ENCODE measurements at places on chromosomes 5 and 9.

DNA sequence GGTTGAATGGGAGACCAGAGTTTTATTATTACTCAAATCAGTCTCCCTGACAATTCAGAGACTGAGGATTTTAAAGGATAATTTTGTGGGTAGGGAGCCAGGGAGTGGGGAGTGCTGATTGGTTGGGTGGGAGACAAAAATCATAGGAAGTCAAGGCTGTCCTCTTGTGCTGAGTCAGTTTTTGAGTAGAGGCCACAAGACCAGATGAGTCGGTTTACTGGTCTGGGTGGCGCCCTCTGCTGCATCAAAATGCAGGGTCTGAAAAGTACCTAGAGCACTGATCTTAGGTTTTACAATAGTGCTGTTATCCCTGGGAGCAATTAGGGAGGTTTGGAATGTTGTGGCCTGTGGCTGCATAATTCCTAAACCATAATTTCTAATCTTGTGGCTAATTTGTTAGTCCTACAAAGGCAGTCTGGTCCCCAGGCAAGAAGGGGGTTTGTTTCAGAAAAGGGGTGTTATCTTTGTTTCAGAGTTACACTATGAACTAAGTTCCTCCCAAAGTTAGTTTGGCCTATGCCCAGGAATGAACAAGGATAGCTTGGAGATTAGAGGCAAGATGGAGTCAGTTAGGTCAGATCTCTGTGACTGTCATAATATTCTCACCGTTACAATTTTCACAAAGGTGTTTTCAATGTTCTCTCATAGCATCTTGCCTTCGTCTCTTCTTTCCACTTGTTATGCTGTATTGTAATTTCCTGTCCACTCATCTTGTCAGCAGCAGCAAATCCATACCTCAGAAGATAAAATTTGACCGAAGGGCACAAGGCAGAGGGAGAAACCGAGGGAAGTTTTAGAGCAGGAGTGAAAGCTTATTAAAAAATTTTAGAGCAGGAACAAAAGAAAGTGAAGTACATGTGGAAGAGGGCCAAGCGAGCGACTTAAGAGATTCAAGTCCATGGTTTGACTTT, 59.2 kb upstream of the CLINT1 start:
- peak; percentile 49 for DNase-seq

GRCh38 chr9:72807765-72808445, 144.9 kb downstream of the ALDH1A1 start:
- no peak for DNase-seq

DNA sequence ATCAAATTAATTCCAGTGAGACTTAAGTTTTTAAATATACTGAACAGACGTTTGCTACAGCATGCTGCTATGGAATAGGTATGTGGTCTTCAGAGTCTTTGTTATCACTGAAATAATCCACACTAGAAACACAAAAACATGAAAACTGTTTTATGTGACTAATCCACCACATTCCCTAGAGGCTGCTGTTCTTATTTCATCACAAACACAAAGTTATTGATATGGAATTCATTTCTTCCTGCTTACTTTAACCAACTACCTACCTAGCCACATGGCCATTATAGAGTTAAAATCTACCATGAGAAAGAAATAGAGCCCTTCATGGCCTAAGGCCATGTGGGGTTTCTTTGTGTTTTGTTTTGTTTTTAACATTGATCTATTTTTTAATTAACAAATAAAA, 232.3 kb upstream of the PTGER4 start:
- no peak for DNase-seq

DNA sequence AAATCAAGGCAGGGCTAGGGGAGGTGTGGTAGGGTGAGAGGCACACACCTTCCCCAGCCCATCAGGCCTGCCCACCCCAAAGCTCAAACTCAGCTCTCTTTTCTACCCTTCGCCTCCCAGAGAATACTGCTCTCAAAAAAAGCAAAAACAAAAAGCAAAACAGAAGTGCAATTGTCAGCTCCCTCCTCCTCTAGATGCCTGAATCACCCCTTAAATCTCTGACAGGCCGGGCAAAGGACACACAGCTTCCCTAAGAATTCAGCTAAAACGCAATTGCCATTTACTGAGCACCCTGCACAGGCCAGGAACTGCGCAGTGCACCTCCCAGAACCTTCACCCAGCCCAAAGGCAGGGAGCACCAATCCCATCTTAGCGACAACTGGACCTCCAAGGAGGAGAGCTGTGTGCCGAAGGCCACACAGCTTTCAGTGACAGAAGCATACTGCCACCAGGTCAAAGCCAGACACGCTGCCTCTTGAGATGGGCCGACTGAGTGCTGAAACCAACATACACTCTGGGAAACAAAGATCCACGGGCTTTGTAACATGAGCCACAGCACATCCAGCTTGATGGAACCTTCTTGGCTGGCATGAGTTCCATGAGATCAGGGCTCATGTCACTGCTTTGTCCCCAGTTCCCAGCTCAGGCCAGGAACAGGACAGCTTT, 53.4 kb upstream of the STXBP1 start:
- no peak for DNase-seq

- no peak for DNase-seq
These were observed 13.9 kb downstream of the REXO4 start for GRCh38 chr9:133403766-133404453.

DNA sequence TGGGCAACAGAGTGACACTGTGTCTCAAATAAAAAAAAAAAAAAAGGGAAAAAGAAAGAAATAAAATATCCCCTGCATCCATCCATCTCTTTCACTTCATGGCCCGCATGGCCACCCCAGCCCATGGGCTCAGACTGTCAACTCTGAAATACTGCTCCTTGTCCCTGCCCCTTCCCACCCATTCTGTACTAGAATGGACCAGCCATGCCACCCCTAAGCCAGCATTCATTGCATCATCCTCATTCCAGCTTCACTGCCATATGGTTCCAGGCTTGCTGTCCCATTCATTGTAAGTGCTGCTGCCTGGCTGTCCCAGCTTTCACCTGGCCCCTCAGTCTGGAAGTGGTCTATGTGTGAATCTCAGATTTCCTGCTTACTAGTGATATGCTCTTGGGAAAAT, 46.2 kb downstream of the SPRY4 start:
- DNase-seq, result no peak

DNA sequence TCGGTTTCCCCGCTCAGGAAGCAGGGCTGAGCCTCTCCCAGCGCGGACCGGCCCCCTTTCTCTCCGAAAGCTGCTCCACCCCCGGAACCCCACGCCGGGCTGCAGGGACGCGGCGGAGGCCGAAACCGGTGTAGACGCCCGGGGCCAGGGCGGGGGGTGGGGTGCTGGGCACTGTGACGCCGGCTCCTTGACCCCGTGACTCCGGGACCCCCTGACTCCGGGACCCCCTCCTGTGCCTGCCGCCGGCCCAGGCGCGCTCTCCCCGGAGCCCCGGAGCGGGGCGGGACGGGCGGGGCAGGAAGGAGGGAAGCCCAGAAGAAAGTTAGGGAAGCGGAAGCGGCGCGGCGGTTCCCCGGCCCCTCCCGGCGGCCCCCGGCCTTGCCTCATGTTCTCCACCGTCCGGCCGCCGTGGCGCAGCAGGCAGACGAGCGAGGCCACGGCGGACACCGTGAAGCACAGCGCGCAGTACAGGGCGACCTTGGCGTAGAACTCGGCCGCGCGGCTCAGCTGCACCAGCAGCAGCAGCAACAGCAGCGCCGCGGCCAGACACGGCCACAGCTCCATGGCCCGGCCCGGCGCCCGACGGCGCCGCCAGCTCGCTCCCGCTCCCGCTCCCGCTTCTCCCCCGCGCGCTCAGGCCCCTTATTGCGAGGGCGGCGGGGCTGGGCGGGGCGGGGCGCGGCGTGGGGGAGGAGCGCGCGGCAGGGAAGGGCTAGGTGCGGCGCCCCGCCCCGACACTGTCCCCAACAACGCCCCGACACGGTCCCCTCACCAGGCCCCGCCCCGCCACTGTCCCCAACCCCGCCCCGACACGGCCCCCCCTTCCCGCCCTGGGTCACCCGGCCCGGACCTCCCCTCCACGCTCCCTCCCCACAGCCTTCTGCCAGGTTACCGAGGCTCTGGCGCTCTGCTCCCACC, at the start of gene AGPAT2:
AGPAT2 (minus strand) TSS at position 664 of the 918 bp plus-strand sequence; CDS start at position 564, 100 bp downstream.
- DNase-seq, result peak; percentile 68

GRCh38 chr9:108149326-108149725, 659.8 kb upstream of the KLF4 start:
- no peak for DNase-seq

DNA sequence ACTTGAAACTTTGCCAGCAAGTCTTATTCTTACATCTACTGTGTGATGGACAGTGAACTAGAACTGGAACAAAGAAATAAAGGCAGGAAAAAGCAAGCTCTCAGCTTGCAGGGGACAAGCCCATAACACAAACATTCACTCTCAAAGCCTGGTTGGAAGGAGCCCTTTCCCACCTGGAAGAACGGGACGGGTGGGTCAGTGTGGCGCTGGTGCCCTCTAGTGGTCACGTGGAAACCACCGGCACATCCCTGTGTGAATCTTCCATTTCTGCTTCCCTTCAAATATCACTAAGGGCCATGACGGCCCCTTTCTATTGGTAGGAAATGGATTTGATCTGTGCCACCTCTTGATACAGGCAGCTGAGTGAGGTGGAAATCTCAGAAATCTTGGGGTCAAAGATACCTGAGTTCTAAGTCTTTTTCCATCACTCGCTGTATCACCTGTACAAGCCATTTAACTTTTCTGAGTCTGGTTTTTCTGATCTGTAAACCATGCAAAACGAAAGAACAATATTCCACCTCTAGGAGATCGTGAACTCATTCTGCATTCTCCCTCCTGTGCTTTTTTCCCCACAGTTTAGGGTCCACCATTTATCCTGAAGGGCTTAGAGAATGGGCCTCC, 211.6 kb downstream of the MSX2 start:
- DNase-seq, result peak; percentile 46

DNA sequence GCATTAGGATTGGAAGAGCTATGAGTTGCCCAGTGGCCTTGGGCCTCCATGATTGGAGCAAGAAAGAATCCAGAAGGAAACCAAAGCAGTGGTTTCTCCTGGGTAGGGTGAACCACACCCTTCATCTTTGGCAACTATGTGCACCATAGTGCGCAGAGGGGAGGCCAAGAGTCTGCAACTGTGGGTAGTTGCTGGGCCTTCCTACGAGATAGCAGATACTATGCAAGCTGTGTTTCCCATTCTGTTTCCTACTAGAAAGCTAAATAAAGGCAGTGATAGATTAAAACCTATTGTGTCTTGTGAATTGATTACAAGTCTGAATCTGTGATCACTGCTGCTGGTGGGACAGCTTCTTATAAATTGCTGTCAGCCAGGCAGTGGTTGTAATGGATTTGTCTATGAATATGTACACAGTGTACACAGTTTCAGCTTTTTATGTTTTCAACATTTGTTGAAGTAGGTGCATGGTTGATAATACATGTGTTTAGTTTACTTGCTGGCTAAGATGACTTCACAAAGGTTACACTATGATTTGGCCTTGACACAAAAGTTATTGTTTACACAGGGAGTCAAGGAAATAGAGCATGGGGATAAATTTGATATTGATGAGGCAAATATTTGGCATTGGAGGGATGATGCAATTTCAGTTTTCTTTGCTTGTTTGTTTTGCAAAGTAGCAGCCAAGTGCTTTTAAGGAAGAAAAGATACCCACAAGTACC, 23.7 kb upstream of the PDE8B start:
- no peak for DNase-seq

- no peak for DNase-seq
These were observed 294.1 kb upstream of the CD180 start for GRCh38 chr5:67490543-67491321.

- no peak for DNase-seq
These were observed 339.0 kb upstream of the WWC1 start for GRCh38 chr5:167952278-167952995.

DNA sequence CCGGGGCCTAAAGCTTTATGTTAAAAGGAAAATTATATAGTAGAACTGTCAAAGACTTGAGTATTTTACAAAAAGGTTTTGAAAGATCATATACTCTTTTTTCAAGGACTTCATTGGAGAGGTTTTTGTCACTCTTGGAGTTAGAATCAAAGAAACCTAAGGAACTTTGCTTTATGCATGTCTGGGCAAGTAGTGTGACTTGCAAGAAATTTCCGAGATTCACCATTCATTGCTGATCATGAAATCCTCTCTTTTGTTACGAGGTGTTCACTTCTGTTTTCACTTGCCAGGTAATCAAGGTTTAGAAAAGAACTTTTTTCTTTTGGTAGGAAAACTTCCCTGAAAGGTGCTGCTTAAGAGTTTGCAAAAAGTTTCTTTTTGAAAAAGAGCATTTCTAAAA, 64.8 kb downstream of the NUP214 start:
- no peak for DNase-seq

GRCh38 chr9:98997604-98998003, 53.9 kb downstream of the COL15A1 start:
- DNase-seq, result no peak

GRCh38 chr5:1833264-1834021, 32.2 kb downstream of the NDUFS6 start:
- no peak for DNase-seq

- no peak for DNase-seq
These were observed 2.2 kb upstream of the DNAJB5 start for GRCh38 chr9:34987160-34987901.

DNA sequence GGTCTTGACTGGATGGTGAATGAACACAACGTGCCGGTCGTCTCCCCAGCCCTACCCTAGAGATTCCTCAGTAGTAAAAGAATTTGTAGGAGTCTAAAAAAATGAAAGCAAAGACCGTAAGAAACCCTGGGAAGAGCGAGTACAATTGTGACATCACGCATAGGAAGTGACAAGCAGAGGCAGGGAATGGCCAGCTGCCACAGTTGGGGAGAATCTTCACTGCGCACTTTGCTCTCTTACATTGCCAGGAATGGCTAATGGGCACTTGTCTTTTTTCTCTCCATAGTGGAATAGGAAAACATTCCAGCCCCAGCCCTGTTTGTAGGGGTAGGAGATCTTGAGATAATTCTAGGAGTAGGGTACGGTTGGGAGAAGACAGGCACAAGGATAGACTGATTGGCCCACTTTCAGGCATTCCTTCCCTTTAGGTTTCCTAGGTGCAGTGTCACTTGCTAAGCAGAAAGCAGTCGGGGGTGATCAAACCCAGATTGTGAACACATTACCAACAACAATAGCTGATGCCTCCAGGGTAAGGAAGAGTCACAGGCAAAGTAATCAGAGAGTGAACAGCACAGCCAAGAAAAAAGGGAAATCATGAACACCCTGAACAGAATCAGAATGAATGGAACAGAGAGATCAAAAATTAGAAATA, 302.7 kb downstream of the MAN2A1 start:
- no peak for DNase-seq

GRCh38 chr5:61619777-61620518, 287.9 kb downstream of the ZSWIM6 start:
- no peak for DNase-seq

GRCh38 chr9:87875831-87876545, 6.7 kb upstream of the SPATA31E1 start:
- no peak for DNase-seq

GRCh38 chr9:83220730-83221129, 157.8 kb upstream of the RASEF start:
- DNase-seq, result no peak

GRCh38 chr5:54556141-54556540, 38.6 kb downstream of the SNX18 start:
- DNase-seq, result no peak
